ENCODE measurements at places on chromosomes 6 and 20.

GRCh38 chr6:157518397-157519250 is 137.6 kb downstream of the ZDHHC14 start:
- DNase-seq: no peak

- DNase-seq: no peak
Measured at GRCh38 chr20:57290178-57290484, 23.7 kb upstream of the BMP7 start.

- no peak for DNase-seq
Measured at GRCh38 chr20:45821947-45822346, 5.2 kb downstream of the TNNC2 start.

DNA sequence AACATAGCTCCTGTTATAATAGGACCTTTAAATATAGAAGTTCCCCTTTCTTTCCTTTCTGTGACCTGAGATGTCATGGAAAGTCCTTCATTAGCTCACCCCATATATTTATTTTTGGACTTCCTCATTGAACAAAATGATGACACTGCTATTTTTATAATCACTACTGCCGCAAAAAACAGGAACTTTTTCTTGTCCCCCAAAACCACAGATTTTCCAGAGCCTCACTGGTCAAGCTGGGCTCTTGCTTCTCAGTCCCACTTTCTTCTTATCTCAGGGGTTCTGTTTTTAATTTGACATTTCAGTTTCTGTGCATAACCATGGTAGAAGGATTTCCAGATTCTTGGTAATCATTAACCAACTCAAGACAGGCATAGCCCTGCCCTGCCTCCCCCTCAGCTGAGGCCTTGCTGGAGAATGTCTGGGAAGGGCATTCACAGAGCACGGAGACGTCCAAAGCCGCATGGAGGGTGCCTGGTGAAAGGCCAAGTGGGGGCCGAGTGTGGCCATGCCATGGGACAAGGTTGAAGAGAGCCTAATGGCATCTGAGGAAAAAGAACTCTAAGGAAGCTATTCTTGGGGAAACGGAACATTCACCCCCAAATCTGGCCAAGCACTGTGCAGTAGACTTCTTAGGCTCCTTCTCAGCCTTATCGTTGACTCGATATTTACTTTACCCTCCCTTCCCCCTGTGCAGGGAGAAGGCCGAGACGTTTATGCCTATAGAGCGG is 73.7 kb downstream of the EDN1 start:
- no peak for DNase-seq
